PC-9 (cell line): ENCODE measurements at places on chromosomes 16 and 17. TPM values are rescaled to one million over a fixed set of nuclear protein-coding genes. Genes with fewer than 3 reads are reported as not detected.

PRCD gene
- total RNA-seq: 2.6 and 2.7 TPM in 2 replicates

CNTD1 gene
- total RNA-seq: not detected in 2 replicates

PRSS33 gene
- total RNA-seq: 0.23 and 0.33 TPM in 2 replicates

MVP gene
- 197 and 208 TPM in 2 replicates for total RNA-seq

SLFN11 gene
- total RNA-seq: 0.46 and 0.53 TPM in 2 replicates

GPR139 gene
- not detected in 2 replicates for total RNA-seq

NPIPB13 gene
- 24.6 and 30.6 TPM in 2 replicates for total RNA-seq

TP53TG3C gene
- total RNA-seq: not detected in 2 replicates

NPIPA8 gene
- 0.50 TPM in 1 of 2 replicates, not detected in the other for total RNA-seq

ST6GALNAC2 gene
- 15.5 and 18.7 TPM in 2 replicates for total RNA-seq

KRTAP4-3 gene
- total RNA-seq: not detected in 2 replicates

MYH13 gene
- not detected in 2 replicates for total RNA-seq

LGALS9B gene
- total RNA-seq: 6.5 and 9.8 TPM in 2 replicates

MMP25 gene
- total RNA-seq: 0.28 and 0.83 TPM in 2 replicates

RAMP2 gene
- total RNA-seq: 1.1 TPM in 1 of 2 replicates, not detected in the other
